Glutamatergic neuron (in vitro differentiated cells): ENCODE measurements at places on chromosomes 4 and X.

- no peak for DNase-seq
Measured at GRCh38 chr4:83589279-83589678, 53.4 kb downstream of the GPAT3 start.

- no peak for DNase-seq
Measured at GRCh38 chr4:106268786-106269185, 47.2 kb downstream of the TBCK start.

DNA sequence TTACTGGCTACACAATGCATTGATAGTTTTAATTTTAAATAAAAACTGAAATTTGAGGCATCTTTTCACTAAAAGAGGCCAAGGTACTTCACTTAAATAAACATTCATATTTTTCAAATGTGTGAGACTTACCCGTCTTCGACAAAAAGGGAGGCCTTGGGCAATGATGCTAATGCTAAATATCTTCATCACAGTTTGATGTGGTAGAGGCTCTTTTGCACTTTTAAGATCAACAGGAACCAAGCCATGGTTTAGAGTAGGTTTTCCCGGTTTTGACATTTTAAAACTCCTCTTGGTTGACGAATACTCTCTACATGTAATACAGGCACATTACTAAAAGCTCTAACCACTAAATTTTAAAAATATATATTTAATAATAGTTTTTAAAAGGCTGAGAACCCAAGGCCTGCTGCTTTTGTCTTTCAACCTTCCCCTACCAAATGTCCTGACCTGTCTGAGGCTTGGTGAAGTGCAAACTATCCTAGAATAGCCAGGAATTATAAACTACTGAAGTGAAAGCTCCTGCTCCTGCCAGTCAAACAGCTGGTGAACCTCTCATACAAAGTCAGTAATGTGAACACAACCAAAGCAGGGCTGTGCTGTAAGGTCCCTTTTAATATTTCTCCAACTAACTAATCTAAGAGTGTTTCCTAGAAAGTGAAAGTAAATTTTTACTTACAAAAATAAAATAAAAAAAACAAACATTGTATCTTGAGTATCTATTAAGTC, 153.7 kb downstream of the FBXW7 start:
- DNase-seq = no peak

GRCh38 chrX:70030301-70030767, 19.4 kb downstream of the AWAT2 start:
- DNase-seq = peak; percentile 45

- DNase-seq = no peak
Measured at GRCh38 chr4:14084598-14084997, 457.1 kb upstream of the BOD1L1 start.

DNA sequence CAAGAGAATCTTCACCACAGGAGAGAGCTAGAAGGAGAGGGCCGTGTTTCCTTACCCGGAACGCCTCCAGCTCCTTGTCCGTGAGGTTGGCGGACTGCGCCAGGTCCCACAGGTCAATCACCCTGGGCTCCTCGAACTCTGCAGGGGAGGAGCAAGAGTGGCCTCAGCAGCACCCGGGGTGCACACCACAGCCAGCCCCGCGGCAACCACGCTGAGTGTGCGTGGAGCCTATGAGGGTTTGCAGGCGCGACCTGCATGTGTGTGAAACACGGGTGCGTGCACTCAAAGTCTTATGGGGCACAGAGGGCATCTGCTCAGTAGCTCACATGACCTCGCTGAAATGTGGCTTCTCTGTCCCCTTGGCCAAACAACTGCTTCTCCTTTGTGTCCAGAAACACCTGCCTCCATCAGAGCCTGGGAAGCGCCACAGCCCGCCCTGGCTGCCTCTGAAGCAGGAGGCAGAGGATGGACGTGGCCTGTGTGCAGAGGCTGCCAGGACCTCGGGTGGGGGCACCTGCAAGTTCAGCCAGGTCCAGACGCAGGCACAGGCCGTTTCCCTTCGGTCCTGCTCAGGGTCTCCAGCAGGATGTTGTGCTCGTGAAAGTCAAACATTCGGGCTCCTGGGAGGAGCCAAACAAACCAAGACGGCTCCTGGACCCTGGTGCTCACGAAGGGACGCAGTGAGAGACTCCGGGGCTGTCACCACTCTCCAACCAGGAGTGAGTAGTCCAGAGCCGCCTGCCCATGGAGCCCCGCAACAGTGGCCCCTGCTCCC, 16.0 kb downstream of the LRPAP1 start:
- DNase-seq = peak; percentile 10
